Posterior cingulate gyrus (tissue), 11 donors: ENCODE measurements at places on chromosomes 5 and 9.
A peak's percentile ranks its signal among the peaks of the same experiment; 100 is the strongest.

- DNase-seq = peak; percentile 14
Measured at GRCh38 chr5:527646-528628, 3.7 kb upstream of the SLC9A3 start.

DNA sequence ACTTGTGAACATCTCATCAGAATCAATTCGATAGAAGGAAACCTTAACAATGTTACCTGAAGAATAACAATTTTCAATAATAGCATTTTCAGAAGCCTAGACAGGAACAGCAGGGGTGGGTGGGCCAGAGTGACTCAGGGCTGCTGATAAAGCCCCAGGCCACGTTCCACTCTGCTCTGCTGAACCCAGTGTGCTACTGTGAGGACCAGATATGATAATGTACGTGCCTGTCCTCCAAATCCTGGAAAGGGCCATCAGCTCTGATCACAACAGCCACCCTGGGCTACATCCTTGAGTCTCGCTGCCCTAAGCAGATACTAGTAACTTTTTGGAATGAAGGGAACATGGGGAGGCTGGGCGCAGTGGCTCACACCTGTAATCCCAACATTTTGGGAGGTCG is 91.3 kb downstream of the PRRT1B start:
- DNase-seq = no peak

DNA sequence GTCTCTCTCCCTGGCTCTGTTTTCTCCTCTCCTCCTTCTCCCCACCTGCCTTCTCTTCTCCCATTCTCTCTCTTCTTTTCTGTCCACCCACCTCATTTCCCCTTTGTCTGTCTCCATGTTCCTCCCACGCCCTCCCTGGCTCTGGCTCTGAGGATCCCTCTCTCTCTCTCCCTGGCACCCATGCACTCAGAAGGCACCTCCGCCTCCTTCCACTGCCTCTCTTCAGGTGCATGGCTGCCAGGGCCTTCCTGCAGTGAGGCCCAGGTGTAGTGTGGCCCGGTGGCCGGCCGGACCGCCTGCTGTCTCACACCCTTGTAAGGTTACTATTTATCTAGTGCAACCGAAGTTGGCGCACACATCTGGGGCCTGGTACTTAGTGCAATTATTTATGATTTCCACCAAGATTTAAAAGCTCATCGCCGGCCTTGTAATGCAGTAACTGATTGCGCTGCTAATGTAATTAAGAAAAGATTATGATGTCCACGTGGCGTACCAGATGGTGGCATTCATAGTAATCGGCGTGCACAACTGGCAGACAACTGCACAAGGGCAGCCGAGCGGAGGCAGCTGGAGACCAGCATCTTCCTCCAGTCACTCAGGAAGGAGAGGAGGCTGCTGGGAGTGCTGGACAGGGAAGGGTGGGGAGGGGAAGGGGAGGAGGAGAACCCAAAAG is 50.4 kb upstream of the MVB12B start:
- DNase-seq = no peak

DNA sequence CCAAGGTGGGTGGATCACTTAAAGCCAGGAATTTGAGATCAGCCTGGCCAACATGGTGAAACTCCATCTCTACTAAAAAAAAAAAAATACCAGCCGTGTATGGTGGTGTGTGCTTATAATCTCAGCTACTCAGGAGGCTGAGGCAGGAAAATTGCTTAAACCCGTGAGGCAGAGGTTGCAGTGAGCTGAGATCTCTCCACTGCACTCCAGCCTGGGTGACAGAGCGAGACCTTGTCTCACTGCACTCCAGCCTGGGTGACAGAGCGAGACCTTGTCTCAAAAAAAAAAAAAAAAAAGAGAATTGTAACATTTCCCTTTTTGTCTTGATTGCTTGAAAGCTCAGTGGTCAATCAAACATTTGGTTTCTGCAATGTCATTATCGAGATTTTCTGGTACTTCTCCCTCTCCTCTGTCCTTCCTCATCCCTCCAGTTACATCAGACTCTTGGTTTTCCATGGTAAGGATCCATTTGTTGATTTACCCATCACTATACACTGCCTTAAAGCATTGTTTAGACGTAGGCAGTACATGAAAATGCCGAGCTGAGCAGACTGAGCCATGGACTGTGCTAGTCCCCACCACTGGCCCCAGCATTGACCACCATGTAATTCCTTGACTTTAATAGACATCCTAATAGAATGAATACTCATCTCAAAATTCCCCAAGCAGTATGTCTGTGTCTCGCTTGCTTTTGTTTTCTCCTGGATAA is 11.5 kb upstream of the AIF1L start:
- no peak for DNase-seq

DNA sequence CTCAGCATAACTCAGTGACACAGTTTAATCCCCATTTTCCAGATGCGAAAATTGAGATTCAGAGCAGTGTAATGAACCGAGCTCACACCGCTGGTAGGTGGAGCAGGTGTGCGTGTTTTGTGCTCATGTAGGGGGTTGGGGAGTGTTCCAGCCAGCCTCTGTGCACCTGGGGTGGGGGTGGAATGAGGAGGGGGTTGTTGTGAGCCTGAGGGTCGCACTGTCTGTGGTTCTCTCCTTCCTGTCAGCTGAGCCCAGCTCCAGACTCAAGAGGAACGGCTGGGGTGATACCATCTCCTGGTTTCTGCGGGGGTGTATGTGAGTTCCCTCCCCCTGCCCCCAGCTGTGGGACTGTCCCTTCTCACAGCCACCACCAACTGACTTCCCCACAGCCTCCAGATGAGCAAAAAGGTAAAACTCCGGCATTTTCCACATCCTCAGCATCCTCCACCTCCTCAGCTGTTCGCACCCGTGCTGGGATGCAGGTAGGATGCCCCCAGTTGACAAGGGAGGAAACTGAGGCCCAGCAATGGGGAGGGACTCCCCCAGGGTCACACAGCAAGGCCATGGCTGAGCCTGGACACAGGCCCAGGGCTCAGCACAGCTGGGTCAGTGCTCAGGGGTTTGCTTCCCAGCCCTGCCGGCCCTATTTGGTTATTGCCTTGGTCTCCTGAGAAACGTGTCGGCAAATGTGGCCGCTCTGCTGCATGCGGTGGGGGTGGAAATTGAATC is 2.1 kb downstream of the SH2D3C start:
- DNase-seq = peak; percentile 50

DNA sequence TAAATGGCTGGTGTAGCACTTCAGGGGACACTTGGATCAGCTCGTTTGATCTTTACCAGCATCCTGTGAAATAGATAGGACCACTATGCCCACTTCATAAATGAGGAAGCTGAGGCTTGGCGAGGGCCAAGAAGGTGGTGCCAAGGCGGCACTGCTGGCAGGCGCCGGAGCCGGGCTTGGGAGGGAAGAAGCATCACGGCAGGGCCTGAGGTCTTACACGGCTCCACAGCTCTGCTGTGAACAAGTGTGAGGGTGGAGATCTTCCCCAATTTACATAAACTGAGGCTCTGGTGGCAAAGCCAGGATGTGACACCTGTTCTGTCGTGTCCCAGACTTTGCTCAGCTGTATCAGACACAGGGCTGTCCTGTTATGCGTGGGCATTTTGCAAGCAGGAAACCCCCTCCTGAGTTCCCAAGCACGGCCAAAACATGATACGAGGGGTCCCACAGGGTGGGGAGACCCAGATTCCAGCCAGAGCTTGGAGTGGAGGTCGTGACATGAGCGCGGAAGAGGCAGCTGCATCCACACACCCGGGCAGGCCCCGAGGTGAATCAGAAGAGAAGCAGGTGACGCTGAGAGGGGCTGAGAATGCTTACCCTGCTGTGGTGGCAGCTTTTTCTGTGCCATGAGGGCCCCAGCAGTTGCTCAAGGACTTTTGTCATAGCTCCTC is 117.5 kb upstream of the BOD1 start:
- peak; percentile 66 for DNase-seq

GRCh38 chr5:23071682-23072081 is 218.5 kb upstream of the CDH12 start:
- no peak for DNase-seq

DNA sequence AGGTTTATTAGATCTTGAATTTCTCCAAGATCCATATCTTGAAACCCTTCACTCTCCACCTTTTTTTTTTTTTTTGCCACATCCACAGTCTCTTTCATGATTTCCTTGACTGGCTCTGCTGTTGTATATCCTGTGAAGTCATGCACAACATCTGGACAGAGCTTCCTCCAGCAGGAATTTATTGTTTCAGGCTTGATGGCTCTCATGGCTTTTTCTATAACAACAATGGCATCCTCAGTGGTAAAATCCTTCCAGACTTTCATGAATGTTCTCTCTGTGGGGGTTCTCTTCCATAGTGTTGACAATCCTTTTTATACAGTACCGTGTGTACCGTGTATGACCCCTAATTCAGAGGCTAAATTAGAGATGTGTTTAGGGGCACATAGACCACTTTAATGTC is 24.0 kb downstream of the RANBP17 start:
- DNase-seq = no peak

DNA sequence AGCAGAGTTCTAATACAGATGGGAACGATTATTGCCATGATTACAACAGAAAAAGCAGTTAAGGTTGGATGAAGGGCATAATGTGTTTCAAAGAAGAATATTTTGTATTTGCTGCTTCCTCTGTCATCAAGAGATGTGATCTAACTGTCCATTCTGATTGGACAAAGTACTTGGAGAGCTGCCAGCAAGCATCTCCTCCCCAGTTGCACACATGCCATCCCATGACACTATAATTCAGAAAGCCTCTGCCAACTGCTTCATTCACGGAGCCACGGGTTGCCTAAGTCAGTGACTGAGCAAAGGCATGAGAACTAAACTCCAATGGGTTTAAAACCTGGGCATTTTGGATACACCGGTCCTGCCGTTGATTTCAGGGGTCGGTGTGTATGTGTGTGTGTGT is 253.8 kb downstream of the CRB2 start:
- no peak for DNase-seq

- no peak for DNase-seq
Measured at GRCh38 chr5:118902656-118903438, 85.5 kb downstream of the DTWD2 start.

DNA sequence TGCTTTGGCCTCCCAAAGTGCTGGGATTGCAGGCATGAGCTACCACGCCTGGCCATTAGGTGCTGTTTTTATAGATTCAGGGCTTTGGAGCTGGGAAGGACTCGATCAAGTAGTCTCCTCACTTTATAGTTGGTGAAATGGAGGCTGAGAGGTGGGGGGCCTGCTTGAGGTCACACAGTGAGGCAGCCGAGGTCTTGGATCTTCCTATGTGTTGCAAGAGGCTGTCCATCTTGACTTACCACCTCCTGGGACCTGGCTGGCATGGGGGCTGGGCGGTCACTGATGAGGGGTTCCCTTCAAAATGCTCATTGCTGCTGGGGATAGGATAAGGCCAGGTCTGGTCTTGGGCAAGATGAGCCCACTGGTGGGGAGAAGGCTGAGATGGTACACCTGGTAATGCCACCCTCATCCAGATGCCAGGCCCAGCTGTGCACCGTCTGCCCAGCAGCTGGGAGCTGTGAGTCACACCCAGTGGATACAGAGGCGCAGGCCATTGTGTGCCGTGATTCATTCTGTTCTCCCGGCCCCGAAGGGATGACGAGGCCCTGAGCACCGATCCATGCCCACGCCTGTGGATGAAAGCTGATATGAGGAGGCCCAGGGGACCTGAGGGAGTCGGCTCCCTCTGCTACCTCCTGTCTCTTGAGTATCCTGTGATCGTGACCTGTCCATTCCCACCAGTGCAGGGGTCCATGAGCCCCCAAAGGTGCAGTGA is 10.5 kb upstream of the NDST1 start:
- DNase-seq = no peak

DNA sequence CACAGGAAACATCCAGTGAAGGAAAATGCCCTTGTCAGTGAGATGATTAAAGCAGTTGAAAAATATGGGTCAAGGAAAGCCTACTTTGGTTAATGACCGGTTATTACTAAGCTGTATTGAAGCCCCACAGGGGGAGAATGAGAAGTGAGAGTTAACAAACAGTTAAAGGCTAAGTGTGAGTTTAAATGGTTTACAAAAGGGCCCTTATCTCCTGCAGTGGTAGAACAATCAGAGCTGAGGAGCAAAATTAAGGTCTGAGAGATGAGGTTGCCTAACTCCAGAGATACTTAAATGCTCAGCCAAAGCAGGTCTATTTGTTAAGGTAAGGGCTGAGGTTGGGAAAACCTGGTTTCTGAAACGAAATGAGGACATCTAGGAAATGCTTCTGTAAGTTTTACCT is 75.1 kb upstream of the FER start:
- no peak for DNase-seq

DNA sequence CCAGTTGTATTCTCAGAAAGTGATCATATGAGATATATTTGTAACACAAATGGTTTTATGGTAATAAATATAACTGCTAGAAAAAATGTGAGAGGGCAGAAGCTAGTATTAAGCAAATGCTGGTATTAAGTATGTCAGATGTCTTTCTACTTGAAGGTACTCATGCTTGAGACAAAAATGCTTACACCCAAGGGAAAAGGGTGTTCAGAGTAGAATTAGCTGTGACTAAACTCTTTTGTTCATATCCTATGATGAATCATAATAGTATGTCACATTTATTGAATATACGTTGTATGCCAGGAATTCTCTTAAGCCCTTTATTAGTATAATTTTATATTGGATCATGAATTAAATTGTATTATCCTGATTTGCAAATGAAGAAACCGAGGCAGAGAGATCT is 2.2 kb downstream of the ADGRV1 start:
- no peak for DNase-seq

DNA sequence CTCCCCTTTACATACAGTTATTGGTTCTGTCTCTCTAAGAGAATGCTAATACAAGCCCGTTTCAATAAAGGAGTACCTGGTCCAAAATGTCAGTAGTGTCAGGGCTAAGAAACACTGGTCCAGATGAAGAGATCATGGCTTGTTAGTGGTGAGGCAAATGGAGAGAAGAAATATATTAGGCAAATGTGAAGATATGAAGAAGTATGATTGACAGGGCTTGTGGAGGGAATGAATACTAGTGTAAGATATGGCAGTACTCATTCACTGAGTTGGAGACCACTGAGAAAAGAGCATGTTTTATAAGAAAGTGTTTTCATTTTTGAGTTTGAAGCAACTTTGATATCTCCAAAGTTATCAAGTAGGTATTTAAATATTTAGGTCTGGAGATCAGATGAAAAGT is 290.5 kb upstream of the MEF2C start:
- DNase-seq = no peak

DNA sequence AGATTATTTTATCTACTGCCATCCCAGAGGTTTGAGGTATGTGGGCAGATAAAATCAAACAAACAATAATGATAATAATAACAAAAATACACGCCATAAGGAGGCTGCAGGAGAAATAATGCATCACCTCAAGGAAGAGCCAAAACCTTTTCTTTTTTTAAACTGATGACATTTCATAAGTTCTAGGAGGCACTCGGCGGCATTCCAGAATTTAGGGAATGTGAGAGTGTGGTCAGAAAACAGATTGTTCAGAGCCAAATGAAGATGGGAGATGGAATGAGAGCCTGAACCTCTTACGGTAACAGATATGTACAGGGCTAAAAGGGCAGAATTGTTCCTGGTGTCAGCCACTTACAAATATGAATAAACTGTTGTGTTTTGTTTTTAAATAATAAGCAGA is 615.0 kb upstream of the CHD1 start:
- no peak for DNase-seq

- DNase-seq = no peak
Measured at GRCh38 chr9:87223392-87224246, 274.0 kb upstream of the DAPK1 start.

GRCh38 chr5:93717162-93717561 is 24.2 kb downstream of the POU5F2 start:
- no peak for DNase-seq

GRCh38 chr5:137453483-137454080 is 45.5 kb downstream of the SPOCK1 start:
- no peak for DNase-seq

GRCh38 chr5:160333721-160334120 is 21.4 kb upstream of the CCNJL start:
- DNase-seq = no peak
